Kidney glomerular epithelial cell (primary cell): ENCODE measurements at places on chromosomes 5 and 9.

DNA sequence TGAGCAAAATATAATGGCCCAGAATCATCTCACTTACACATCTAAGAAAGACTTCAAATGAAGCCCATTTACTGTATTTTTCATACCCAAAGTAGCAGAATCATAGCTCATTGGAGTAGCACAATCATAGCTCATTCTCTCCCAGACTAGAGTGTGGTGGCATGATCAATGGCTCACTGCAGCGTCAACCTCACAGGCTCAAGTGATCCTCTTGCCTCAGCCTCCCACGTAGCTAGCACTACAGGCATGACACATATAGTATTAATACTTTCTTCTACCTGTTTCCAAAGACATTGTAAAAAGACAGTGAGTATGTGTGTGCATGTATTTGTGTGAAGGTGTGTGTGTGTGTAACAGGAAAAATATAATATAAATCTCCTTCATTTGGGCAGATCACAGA, 1247.9 kb upstream of the ACO1 start:
- no peak for DNase-seq

DNA sequence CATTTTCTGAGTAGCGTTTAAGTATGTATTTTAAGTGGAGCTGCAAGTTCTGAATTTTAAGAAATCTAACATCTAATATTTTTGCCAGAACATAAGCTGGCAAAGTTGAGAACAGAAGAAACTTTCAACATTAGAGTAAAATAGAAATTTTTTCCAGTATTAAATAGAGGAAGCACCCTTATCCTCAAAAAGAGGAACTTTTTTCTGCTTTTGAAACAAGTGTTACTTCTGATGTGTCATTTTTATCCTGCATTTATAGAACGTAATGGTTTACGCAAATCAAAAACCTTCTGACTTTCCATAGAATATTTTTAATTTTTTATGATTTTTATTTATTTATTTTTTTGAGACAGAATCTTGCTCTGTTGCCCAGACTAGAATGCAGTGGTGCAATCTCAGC, 21.8 kb downstream of the ZBED3 start:
- no peak for DNase-seq

- DNase-seq = no peak
Observed at GRCh38 chr5:144284931-144285502, 114.3 kb downstream of the KCTD16 start.

- DNase-seq = no peak
Observed at GRCh38 chr5:136035837-136036236, 7.0 kb downstream of the TGFBI start.

DNA sequence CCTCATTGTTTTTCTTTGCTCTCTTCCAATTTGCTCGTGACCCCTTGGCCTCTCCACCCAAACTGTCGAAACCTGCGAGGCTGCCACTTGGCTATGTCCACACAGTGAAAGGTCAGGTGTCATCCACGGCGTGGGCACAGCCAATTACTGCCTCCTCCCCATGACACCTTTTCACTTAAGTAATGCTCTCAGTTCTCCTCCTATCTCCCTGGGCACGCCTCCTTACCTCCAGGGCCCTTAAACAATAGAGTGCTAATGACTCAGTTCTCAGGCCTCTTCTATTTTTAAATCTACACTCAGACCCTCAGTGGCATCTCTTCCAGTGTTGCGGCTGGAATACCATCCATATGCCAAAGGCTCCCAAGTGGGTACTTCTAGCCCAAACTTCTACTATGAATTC, 256.8 kb downstream of the ROR2 start:
- no peak for DNase-seq

DNA sequence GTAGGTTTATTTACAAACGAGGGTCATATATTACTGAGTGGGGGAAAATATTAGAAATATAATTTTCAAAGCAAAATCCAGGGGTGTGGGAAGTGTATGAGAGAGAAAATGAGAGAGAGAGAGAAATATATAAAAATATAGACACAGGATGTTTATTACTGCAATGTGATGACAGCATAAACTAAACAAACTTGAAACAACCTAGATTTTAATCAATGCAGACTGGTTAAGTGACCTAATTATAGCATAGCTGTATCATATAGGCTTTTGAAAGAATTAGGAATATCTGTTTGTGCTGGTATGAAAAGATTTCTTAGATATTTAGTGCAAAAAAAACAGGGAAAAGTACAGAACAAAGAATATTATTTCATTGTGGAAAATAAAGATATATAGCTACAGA, 280.5 kb downstream of the ACTL7B start:
- DNase-seq = no peak

GRCh38 chr5:112656451-112656850, 81.2 kb upstream of the APC start:
- no peak for DNase-seq

GRCh38 chr9:19550009-19550408, 141.2 kb downstream of the ACER2 start:
- no peak for DNase-seq

- DNase-seq = no peak
Observed at GRCh38 chr5:89396278-89396954, 513.4 kb upstream of the MEF2C start.

DNA sequence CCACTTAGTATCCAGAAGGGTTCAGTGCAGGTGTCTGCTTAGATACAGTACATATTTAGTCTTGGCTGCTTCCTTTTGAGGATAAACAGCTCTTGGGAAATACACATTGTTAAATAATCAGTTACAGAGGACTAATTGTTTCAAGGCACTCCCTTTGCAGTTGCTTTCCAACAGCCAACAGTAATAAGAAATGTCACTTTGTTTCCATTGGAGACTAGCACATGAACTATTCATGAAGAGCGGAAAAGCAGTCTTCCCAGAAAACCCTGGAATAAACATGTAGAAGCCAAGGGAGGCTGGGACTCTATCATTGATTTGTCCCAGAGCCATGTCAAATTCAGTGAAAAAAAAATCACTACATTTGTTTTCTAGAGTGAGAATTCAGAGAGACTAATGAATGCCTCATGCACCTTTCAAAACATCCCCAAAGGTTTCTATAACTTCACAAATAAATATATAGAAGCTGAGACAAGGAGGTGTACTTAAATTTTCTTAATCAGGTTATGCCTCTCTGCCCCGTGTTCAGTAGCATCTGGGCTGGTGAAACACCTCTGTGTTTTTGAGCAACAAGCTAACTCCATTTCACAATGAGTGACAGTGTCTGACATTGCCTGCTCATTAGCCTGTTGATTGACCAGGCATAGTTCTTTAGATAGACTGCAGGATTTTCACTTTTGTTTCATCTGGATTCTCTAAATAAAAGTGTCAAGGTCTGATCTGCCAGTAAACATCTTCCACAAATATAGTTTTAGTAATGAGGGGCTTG, 271.5 kb downstream of the ARRDC3 start:
- DNase-seq = no peak

DNA sequence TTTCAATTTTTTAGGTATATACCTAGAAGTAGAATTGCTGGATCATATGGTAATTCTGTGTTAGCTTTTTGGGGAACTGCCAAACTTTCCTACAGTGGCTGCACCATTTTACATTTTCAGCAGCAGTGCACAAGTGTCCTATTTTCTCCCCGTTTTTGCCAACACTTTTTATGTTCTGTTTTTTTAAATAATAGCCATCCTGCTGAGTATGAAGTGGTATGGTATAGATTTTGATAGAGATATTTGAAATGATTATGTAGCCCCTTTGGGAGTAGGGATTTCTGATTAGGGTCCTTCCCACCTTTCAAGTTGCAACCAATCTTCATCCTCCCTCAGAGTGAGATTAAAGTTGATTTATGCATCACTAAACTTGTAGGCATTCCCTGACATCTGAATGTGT, 76.5 kb downstream of the ARHGEF28 start:
- no peak for DNase-seq

DNA sequence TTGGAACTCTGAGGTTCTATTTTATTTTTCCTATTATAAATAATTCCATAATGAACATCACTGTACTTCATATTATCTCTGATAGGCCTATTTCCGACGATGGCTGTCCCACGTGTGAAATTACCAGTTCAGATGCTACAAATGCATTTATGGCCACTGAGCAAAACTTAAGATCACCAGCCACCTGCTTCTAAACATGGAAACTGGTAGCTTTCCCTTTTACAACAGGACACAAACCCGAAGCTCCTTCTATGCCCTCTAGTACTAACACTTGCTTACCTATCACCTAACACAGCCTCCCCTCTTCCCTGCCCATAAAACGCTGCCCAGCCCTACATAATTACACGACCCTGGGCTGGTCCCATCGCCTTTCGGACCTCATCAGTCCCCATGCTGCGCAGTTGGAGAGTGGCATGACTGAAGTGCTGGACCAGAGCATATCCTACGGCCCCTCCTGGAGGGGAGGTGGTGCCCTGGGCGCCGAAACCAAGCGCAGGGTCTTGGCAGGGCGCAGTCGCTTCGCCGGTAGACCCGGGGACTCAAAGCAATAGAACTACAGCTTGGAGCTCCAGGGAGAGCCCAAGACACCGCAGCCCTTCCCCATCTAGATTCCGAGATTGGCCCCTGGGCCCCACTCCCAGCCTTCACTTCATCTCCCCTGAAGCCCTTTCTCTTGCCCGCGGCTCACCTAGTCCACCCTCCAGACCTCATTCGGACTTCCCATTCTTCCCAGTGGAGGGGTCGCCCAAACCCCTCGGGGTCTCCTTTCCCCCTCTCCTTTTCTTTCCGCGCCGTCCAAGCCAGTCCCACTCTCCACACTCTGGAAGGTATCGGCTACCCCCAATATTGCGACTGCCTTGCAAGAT, 1.0 kb upstream of the SAP30L start:
- peak; percentile 7 for DNase-seq

GRCh38 chr5:88144219-88145001, 124.2 kb downstream of the TMEM161B start:
- no peak for DNase-seq

DNA sequence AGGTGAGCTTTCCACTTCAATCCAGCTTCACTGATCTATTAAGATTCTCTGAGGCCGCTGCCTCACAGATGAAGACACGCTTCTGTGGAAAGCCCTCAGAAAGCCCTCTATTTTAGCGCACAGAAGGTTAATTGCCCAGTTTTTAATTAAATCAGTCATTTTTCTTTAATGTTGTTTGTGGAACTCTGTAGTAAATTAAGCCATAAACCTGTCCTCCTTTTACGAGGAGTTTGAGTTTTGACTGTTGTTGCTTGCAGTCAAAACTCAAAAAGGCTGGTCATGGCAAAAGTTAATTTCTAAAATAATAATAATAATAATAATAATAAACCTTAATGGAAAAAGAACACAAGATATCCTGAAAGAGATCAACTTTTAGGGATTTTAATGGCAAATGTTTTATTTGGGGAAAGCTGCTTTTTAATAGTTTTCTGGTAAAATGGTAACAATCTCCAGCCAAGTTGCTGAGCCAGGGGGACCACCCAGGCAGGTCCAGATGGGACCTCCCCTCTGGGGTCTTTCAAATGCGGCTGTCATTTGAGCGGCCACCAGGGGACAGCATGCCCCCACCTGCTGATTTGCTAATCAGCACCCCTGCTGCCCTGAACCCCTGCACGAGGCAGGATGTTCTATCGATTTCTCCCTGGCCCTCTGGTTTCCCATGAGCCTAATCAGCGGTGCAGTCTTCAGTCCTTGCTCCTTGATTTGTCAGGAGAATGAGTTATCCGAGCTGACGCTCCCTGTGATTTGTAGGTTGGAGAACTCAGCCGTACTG, 247.2 kb downstream of the FSTL4 start:
- DNase-seq = no peak

DNA sequence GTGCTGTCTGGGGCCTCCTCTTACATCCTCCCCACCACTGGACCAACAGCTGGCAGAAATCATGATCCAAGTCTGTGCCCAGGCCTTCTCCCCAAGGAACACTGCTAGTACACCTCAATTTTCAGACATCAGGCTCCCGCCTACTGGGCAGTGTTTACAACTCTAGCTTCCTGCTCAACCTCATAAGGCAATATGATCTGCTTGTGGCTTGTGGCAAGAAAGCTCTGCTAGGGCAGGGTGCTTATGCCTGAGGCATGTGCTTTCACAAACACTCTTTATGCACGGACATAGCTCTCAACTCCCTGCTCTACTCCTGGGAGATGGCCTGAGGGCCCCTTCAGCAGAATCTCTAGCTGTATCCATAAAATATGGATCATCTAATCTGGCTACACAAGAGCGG, 32.5 kb downstream of the SH3TC2 start:
- no peak for DNase-seq

- no peak for DNase-seq
Observed at GRCh38 chr5:78805474-78806124, 157.0 kb upstream of the LHFPL2 start.

- DNase-seq = no peak
Observed at GRCh38 chr5:171093598-171093997, 215.4 kb upstream of the TLX3 start.
